ENCODE measurements at places on chromosomes 12 and 14. TPM values are rescaled to one million over a fixed set of nuclear protein-coding genes. Genes with fewer than 3 reads are reported as not detected.

- H3K4me3 ChIP-seq, result no peak overlapping the region
- peaks cover 2% of the 10 kb centered on the region for H3K4me1 ChIP-seq
- no peaks in the 10 kb centered on the region for H3K27me3 ChIP-seq
- no peak for DNase-seq
- no peak overlapping the region for H3K27ac ChIP-seq
These were observed 455.3 kb upstream of the PDE3A start for GRCh38 chr12:19912991-19913390.

Gene TAS2R46
- total RNA-seq, result 3.3 TPM

Gene CLEC4A
- total RNA-seq, result 3.0 TPM

Gene IL23A
- not detected for total RNA-seq
